ENCODE measurements at places on chromosomes 6 and 20. TPM values are rescaled to one million over a fixed set of nuclear protein-coding genes. Genes with fewer than 3 reads are reported as not detected.

CYP39A1 gene
- 2.1 TPM for total RNA-seq

HLA-DQA2 gene
- not detected for total RNA-seq

LY6G5B gene
- 2.2 TPM for total RNA-seq

TCP11 gene
- not detected for total RNA-seq

TGM3 gene
- not detected for total RNA-seq

CRISP3 gene
- total RNA-seq, result not detected

ITPA gene
- 30.8 TPM for total RNA-seq

RALGAPA2 gene
- total RNA-seq, result 4.1 TPM

DOK5 gene
- total RNA-seq, result 21.9 TPM

SLC26A8 gene
- total RNA-seq, result under 0.01 TPM

KCTD20 gene
- 84.5 TPM for total RNA-seq

SNAI1 gene
- 2.9 TPM for total RNA-seq

C4B gene
- total RNA-seq, result 3.2 TPM

RBBP8NL gene
- not detected for total RNA-seq

GDAP1L1 gene
- total RNA-seq, result not detected

PXMP4 gene
- total RNA-seq, result 4.5 TPM

TOX2 gene
- 2.0 TPM for total RNA-seq

STMND1 gene
- total RNA-seq, result not detected
